ENCODE measurements at places on chromosomes 2 and 18.

- DNase-seq: peak; percentile 41
Observed at GRCh38 chr18:56509656-56510055, 128.7 kb downstream of the TXNL1 start.

GRCh38 chr2:55511508-55512124 is 7.9 kb upstream of the CFAP36 start:
- DNase-seq: no peak

GRCh38 chr2:27264753-27265535 is 2.1 kb upstream of the SLC30A3 start:
- DNase-seq: no peak

DNA sequence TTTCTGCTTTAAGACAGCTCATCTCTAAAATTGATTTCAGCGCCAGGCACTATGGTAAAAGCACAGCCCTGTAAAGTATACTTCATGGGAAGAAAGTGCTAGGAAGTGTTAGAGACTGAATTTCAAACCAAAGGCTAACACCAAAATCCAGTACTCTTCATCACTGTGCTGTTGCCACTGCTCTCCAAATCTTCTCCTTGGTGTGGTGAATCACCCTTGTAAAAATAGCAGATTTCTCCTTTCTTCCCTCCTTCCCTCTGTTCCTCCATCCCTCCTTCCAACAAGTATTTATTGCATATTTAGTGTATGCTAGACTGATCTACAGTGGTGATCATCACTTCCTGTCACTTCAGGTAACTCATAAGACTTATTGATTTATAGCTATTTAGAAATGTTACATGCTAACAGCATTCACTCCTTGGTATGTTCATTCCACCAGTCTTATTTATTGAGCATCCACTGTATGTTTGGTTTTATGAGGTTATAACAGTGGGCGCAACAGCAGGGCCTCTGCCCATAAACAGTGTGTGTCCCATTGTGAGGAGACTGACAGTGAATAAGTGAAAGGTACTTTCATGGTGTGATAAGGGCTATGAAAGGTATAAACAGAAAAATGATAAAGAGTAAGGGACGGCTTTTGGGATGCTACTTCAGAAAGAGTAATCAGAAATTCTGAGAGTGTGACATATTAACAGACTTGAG is 20.0 kb downstream of the KDM3A start:
- no peak for DNase-seq

- no peak for DNase-seq
Observed at GRCh38 chr2:60298006-60298696, 255.3 kb downstream of the BCL11A start.

GRCh38 chr2:26685341-26685740 is 7.2 kb upstream of the KCNK3 start:
- DNase-seq: no peak

GRCh38 chr2:10283106-10284062 is 19.3 kb upstream of the HPCAL1 start:
- no peak for DNase-seq

GRCh38 chr2:191202209-191202721 is 42.9 kb upstream of the MYO1B start:
- DNase-seq: no peak

- no peak for DNase-seq
Observed at GRCh38 chr2:231191896-231192872, 6.2 kb upstream of the ARMC9 start.

GRCh38 chr2:65358678-65359400 is 73.6 kb downstream of the SPRED2 start:
- no peak for DNase-seq

DNA sequence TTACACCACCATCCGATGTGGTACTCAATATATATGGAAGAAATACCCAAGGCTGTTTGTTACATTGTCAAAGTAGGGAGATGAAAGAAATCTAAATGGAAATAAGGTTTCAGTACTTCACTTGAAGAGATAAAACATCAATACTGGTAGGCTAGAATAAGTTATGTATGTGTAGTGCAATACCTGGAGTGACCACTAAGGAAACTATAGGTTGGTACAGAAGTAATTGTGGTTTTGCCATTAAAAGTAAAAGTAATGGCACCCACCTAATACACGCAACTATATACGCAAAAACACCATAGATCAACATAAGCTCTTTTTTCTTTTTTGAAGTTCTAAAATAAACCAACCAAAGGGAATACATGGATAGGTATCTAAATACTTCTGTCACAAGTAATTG is 143.2 kb upstream of the KYNU start:
- no peak for DNase-seq

DNA sequence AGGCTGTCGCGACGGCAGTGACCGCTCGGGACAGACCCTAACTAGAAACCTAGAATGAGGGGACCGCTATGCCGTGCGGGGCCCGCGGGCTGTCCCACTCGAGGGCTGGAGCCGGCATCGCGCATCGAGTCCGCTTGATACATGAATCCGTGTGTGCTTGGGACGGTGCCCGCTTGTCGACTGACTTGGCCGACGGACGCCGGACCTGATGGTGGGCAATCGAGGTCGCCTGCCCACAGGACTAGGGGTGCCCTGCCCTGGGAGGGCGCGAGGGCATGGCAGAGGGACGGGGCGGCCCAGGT is 749 bp upstream of the PTMA start:
- DNase-seq: no peak

GRCh38 chr18:50629148-50629631 is 69.3 kb downstream of the MAPK4 start:
- no peak for DNase-seq

Measured in retinal pigment epithelial cell (primary cell).